ENCODE measurements at places on chromosomes 2 and 18.

GRCh38 chr2:162521871-162522650 lies 178.1 kb downstream of the GCA start:
- DNase-seq, result no peak

DNA sequence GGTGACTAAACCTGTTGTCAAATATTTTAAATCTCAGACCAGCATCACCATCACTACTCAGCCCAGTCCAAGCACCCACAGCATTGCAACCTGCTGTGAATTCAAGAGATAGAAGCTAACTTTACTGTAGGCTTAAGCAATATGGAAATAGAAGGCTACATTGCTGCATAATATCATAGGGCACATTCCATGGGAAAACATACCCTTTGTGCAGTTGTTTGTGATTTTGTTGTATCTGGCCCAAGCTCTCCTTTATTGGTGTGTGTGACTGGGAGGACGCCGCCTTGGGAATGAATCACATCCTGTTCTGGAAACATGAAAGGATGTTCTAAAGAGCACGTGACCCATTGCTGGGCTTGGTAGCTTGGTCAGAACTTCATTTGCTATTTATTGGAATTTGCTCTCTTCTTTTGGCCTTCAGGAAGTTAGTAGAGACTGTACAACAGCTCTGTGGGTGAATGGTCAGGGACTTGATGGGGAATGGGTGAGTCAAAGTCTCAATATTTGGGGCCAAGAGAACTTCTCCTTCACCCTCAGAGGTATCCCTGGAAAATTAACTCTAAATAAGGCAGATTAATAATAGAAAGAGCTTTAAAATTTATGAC lies 106.8 kb upstream of the SERPINE2 start:
- no peak for DNase-seq

DNA sequence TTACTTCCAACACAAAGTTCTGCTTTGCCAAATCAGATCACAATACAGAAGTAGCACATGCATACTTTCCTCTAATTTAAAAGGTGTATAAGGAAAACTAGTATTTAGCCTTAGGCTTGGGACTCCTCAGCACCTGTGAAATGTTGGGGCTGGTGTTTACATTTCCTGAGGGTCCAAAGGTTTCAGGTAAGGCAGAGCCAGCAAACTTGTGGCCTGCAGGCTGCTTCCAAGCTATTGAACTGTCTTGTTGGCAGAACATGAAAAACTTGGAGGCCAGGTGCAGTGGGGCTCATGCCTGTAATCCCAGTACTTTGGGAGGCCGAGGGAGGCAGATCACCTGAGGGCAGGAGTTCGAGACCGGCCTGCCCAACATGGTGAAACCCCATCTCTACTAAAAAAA lies 26.5 kb upstream of the GPR39 start:
- DNase-seq, result no peak

DNA sequence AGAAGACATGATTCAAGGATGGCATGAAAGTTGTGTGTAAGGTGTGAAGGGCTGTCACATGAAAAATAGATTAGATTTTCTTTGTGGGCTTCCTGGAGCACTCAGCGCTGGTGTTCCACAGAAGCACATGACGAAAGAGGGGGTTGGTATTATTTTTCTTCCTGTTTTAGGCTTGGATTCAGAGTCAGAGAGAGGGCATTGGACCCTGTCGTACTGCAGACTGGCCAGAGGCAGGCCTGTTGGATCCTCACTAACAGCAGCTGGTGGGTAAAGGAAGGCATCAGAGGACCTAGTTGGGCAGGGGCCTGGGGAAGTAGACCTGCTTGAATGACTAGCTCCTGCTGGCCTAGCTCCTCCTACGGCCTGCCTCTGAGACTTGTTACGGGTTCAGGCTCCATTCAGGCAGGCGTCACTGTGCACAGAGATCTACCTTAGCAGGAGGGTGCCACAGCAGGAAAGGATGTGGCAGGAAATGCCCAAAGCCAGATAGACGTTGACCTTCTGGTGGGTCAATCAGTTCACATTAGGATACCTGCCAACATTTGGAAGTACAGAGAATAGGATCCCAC lies 13.1 kb downstream of the CTLA4 start:
- no peak for DNase-seq

DNA sequence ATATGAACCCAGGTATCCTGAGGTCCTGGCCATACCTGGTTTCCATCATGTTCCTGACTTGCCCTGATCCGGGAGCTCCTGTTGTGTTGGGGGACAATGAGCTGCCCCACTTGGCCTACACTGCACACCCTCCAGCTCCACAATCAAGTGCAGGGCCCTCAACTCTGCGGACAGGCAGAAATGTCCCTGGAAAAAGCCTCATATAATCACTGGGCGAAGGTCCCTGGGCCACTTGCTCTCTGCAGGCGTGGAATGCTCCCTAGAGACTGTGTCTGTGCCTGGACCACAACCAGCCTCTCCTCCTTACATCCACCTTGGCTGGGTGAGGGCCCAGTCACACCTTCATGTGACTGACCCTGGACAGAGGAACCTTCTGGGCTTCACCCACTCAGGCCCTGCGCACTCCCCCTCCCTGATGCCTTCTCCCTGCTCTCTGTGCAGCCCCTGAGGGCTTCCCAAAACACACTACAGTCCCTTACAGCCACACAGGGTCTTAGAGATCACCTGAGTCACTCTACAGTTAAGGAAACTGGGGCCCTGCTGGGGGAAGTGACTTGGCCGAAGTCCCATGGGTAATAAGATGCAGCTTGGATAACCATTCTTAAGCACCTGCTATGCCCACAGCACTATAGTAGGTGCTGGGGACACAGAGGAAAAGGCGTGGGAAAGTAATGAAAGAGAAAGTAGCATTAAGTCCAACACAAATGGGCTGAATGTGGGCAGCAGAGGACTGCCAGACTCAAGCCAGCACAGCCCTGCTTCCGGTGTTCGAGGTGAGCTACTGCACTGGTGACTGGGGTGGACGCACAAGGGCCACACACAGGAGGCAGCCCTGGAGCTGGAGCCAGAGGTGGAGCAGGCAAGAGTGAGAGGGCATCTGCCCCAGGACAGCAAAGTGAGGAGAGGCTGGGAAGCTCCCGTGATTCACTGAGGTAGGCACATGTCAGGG lies 9.8 kb downstream of the BOLA3 start:
- no peak for DNase-seq

GRCh38 chr2:227849906-227850305 lies 21.5 kb upstream of the DAW1 start:
- DNase-seq, result no peak

DNA sequence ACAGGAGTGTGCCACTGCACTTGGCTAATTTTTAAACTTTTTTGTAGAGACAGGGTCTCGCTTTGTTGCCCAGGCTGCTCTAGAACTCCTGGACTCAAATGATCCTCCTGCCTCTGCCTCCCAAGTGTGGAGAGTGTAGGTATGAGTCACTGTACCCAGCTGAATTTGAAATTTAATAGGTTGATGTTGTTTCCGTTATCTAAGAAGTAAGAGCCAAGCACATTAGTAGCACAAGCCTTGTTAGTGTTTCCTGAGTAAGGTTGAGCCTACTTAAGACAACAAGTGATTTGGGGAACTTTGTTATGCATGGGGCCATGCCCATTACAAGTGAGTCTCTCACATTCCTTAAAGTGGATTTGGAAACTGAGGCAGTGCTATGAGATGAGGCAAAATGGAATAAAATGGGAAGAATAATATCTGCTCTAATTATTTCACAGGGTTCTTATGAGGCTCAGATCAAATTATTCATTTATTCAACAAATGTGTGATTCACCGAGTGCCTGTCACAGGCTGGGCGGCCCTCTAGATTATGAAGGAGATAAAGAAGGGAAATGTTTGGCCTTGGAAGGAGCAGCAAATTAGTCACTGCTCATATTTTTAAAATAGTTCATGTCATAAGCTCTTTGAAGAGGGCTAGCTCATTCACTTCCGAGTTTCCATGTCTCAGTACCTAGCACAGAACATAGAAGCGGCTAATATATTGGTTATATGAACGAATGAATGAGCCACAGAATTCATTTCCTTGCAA lies 217.2 kb downstream of the LDLRAD4 start:
- no peak for DNase-seq

DNA sequence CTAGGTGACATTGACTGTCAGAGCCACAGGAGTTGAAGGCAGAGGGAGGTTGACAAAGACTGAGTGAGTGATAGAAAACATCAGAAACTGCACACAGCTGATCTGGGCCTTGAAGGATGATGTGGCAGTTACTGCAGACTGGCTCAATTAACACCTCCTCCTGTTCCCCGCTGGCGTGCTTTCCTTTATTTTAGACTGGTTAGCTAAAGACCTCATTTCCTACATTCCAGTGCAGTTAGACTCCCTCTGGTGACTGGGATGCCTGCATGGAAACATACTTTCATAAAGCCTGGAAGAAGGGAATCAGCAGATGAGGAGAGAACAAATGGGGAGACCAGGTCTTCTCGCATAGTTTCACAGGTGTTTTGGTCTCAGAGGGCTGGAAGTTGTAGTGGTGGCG lies 7.1 kb downstream of the TPGS2 start:
- no peak for DNase-seq

GRCh38 chr2:145622285-145622684 lies 1102.4 kb upstream of the ZEB2 start:
- no peak for DNase-seq

All from central memory CD4-positive, alpha-beta T cell (primary cell).